Right renal cortex interstitium (tissue), 3 donors: ENCODE measurements at places on chromosomes 1 and 21.

DNA sequence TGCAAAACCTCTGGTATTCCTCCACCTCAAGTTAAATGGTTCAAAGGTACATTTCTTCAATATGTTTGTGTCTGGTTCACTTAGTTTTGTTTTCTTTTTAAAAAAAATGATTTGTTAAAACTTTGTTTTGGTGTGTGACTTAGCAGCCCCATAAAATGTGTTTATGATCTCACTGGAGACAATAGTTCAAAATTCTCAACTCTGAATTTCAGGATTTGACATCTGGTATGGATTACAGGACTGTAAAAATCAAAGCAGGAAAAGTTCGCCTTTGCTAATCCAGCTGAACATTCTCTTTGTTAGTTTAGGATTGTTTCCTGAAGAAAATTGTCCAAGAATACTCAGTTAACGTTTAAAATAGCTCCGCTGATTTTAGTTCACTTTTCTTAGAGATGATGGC is 231.7 kb downstream of the HMCN1 start:
- no peak for DNase-seq

DNA sequence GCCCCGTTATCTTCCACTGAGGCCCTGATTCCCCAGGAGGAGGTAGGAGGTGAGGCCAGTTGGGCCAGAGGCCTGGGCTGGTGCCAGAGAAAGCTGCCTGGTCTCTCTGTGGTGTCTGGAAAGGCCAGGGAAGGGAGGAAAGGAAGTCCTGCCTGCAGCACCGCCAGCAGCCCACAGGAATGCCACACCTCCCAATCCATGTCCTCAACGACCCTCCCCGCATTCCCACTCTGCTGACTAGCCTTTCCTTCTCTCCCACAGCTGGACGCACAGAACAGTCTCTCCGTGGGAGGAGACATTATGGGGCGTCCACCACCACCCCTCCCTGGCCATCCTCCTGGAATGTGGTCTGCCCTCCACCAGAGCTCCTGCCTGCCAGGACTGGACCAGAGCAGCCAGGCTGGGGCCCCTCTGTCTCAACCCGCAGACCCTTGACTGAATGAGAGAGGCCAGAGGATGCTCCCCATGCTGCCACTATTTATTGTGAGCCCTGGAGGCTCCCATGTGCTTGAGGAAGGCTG is 18.0 kb downstream of the CSF1 start:
- no peak for DNase-seq

DNA sequence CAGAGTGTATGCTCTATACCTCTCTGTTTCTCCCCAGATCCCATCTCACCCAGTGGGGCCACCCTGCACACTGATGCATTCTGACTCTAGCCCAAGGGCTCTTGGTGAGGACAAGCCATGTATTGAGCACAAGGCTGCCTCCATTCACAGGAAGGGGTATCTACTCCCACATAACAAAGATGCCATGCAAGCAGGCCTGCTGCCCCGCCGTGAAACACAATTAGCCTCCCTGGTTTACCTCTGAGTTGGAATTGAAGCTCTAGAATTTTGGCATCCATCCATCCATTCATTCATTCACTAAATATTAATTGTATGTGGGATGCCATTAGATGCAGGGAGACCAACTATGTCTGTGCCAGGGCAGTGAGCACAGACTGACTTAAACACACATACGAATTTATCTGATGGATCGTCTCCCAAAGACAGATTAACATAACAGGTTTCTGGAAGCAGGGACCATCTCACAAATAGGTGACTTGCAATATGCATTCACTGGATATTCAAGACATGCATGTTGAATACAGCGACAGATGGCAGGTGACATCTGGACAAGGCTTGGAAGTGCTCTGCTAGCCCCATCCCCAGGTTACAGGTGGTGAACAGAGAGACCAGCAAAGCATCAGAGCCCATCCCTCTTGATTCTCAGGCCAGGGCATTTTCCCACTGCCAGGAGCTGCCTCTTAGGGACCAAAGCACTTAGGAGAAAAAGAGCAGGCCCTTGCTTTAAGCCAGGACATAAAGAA is 34.3 kb downstream of the TRABD2B start:
- DNase-seq = no peak

GRCh38 chr1:29481031-29481430 is 244.7 kb downstream of the PTPRU start:
- DNase-seq = no peak

DNA sequence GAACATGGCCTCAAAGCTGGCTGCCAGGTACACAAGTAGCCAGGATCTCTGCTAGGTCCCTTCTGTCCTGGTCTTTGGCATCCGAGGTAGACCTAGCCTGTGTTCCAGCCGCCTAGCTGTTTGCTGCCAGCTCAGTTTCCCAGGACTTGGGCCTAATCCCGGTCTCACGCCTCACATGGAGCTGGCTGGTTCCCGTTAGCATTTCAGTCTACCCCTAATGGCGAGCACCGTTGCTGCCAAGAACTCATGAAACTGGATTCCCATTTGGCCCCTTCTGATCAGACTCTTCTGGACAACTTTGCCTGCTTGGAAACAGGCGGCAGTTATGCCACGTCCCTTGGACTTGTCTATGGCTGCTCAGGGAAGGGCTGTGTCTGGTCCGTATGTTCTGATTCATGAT is 26.2 kb upstream of the HHAT start:
- no peak for DNase-seq

- DNase-seq = no peak
These were observed 543.5 kb downstream of the PTPRC start for GRCh38 chr1:199182186-199182843.

DNA sequence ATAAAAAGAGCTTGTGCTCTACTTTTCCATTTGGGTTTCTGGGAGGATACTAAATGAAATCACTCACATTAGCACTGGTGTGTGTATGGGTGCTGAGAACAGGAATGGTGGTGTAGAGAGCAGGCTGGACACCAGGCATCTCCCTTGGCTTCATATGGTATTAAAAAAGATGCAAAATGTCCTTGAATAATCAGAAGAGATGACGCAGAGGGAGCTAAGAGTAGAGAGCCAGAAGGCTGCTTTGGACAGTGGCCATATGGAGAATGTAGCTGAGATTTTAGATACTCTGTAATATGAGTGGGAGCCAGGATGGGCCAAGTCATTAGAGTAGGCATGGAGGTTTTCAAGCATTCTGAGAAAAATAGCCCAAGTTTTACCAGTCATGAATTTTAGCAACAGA is 112.3 kb upstream of the ZRANB2 start:
- DNase-seq = no peak

DNA sequence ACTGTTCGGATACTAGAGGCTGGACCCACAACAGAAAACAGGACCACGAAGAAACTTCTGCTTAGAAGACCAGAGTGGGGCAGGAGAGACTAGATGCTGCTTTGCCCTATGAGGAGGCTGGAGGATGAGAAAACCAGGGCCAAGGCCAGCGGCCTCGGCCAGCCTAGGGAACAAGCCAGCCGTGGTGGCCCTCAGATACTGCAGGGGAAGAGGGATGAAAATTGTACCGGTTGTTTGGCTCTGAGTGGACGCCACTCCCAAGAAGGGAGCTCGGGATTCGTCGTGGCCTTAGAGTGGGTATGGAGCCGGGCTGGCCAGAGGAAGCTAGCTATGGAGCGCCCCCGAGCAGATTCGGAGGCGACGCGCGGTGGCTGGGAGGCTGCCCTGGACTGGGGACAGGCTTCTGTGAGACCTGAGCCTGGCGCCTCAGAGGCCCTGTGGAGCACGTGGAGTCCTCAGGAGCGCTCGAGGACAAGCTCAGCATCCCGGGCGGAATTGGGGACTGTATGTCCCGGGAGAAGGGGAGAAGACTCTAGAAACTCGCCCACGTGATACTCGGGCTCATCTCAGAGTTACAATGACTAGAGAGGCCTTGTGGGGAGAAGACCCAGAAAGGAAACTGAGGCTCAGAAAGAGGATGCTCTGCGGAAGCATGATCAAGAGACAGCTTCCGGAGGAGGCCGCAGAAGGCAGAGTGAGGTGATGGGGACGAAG is 2.8 kb downstream of the PRRX1 start:
- no peak for DNase-seq

GRCh38 chr1:19044975-19045831 is 88.7 kb upstream of the IFFO2 start:
- DNase-seq = no peak

DNA sequence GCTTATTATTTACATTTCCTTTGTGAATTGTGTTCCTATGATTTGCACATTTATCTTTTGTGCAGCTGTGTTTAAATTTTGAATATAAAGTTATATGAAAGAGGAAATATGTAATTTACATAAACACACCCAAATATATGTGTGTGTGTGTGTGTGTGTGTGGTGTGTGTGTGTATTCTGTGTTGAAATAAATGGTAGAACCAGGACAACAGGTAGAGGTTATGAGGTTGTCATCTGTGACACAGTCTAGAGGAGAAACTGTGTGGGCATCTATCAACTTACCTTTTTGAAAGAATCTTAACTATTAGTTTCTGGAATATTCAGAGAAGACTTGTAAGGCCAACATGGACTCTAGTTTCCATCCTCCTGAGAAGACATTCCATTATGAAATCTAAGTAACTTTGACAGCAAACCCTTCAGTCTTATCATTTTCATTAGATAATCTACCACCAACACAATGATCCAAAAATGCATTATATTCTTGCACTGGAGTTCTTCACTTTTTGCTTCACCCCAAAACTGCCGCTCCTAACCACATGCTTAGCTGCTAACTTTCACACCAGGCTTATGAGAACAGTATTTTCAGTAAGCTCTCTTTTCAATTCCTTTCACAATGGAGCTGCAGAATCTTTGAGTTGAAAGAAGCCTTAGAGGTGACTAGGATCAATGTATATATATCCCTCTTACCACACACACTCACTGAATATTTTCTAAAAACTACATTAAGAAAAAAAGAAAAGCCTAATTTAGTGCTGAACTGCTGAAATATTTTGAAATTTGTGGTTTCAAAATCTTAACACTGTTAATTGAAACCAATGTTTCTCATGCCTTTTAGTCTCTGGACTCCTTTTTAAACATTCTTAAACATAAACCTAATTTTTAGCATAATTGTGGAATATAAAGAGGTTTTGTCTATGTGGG is 21.8 kb downstream of the PTPRC start:
- DNase-seq = no peak

DNA sequence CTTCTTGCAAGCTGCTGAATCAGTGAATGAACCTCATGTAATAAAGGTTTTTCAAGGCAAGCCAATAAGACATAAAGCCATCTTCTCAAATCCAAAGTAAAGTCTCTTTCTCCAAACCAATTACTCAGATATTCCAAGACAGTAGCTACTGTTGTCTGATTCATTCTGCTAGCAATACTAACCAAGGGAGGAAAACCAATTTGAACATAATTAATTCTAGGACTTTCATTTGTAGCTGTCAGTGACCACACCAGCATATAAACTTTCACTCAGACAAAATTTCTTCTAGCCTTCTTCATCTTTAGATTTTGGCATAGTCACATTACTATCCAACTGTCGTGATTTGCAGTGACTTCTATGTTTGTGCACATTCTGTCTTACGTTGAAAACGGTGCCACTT is 10.5 kb upstream of the INTS3 start:
- DNase-seq = no peak

GRCh38 chr1:1877865-1878436 is 12.9 kb downstream of the GNB1 start:
- DNase-seq = no peak

DNA sequence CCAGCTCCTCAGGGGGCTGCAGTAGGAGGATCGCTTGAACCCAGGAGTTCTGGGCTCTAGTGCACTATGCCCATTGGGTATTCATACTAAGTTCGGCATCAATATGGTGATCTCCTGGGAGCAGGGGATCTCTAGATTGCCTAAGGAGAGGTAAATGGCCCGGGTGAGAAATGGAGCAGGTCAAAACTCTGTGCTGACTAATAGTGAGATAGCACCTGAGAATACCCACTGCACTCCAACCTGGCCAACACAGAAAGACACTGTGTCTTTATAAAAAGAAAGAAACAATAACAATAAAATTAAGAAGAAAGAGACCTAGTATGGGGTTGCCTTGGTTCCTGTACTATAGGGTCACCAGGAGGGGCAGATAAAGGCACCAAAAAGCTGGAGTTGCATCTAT is 13.7 kb upstream of the DUSP12 start:
- DNase-seq = no peak

DNA sequence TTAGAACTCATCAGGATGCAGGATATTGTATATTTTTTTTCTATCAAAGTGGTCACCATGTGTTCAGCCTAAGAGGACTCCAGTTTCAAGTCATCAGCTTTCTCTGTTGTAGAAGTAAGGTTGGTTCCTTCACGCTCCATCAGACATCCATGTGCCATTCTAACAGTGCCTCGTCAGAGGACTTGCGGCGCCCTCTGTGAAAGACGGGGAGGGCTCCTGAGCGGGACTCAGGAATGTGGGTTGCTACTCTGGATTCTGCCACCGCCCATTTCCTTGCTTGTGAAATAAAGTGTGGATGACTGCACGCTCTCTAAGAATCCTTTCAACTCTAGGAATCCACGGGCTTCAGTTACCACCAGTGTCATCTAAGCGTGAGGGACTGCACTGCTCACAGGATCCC is 593.5 kb downstream of the KIF26B start:
- no peak for DNase-seq
